Aorta (tissue), 5 donors: ENCODE measurements at places on chromosomes 5 and 9. TPM values are rescaled to one million over a fixed set of nuclear protein-coding genes. Genes with fewer than 3 reads are reported as not detected.

DNA sequence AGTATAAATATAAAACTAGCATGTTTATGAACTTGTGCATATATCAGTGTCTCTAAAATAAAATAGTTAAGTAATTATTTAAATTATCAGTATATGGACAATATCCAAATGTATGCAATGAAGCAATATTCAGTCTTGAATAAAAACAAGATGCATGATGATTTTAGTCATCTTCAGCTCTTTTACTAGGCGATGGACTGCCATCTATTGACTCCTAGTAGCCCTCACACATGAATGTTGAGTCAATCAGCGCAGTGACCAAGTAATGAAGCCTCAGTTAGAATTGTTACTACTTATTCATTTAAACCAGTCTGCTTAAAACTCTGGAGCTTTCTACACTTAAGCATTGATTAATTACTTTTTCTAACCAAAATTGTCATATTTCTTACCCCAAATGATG lies 92.9 kb upstream of the GRHPR start:
- H3K27me3 ChIP-seq, result no peaks in the 10 kb centered on the region
- DNase-seq, result no peak
- H3K27ac ChIP-seq, result no peak overlapping the region
- no peaks in the 10 kb centered on the region for H3K4me1 ChIP-seq

- DNase-seq, result no peak
- no peak overlapping the region for H3K27ac ChIP-seq
- H3K4me1 ChIP-seq, result no peaks in the 10 kb centered on the region
- H3K4me3 ChIP-seq, result peak overlapping the region; percentile 72
- no peaks in the 10 kb centered on the region for H3K27me3 ChIP-seq
- H3K36me3 ChIP-seq, result no peaks in the 10 kb centered on the region
Observed at GRCh38 chr5:7394889-7395431, 978 bp upstream of the ADCY2 start.

- no peaks in the 10 kb centered on the region for H3K4me1 ChIP-seq
- no peaks in the 10 kb centered on the region for H3K36me3 ChIP-seq
- no peak overlapping the region for H3K4me3 ChIP-seq
- peak overlapping the region; percentile 87 for H3K27ac ChIP-seq
Observed at GRCh38 chr9:615756-616155, 225.7 kb upstream of the DMRT1 start.

NUTM2G gene
- not detected for total RNA-seq

PCDHB8 gene
- total RNA-seq, result 4.3 TPM

GABRA1 gene
- total RNA-seq, result not detected
